ENCODE measurements at places on chromosomes 12 and 14.

DNA sequence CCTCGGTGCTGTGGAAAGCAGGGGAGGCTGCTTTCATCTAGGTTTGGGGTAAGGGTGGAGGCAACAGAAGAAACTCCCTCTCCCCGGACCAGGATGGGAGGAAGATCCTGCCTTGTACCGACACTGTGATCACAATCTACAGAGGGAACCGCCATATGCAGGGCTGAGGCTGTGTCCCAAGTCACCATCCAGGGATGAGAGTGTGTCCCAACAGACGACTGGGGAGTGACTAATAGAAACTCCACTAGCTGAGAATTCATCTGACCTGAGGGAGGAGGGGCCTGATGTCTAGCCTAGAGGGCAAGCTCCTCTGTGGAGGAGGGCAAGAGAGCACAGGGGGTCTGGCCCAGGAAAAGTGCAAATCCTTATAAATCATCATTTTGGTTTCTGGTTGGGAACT, 172.4 kb downstream of the CALM1 start:
- no peak for DNase-seq
- H3K27ac ChIP-seq, result no peak overlapping the region
- H3K4me3 ChIP-seq, result no peak overlapping the region

GRCh38 chr12:56477521-56478225, 9.3 kb downstream of the SPRYD4 start:
- no peak for DNase-seq
- no peaks in the 10 kb centered on the region for H3K36me3 ChIP-seq
- H3K4me3 ChIP-seq, result no peak overlapping the region
- H3K27ac ChIP-seq, result no peak overlapping the region
- H3K27me3 ChIP-seq, result no peaks in the 10 kb centered on the region

DNA sequence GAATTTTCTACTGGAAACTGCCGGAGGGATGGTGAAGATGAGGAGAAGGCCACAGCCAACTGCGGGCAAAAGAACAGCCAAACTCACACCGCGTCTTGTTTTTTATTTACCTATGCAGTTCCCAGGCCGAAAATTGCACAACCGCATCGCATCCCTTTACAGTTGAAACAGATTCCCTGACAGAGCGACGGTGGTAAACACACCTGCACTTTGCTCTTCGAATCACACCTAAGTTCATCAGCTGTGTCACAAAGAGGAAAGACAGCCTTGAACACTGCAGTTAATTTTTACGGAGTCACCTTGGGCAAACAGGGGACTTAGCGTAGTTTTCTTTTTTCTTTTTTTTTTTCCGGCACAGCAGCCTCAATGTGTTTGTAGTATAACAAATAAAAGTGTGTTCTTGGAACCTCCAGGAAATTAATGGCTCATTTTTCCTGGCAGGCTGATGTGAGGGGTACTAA, 272.0 kb upstream of the DIO3 start:
- H3K4me1 ChIP-seq, result no peaks in the 10 kb centered on the region
- H3K4me3 ChIP-seq, result no peak overlapping the region
- no peak overlapping the region for H3K27ac ChIP-seq
- peaks cover 4% of the 10 kb centered on the region for H3K27me3 ChIP-seq

- no peak overlapping the region for H3K27ac ChIP-seq
- H3K4me1 ChIP-seq, result peaks cover 7% of the 10 kb centered on the region
- no peak overlapping the region for H3K4me3 ChIP-seq
- H3K27me3 ChIP-seq, result no peaks in the 10 kb centered on the region
- no peak for DNase-seq
Measured at GRCh38 chr12:67986632-67987031, 2.6 kb upstream of the IFNG-AS1 start.
